ENCODE measurements at places on chromosomes 4 and X. TPM values are rescaled to one million over a fixed set of nuclear protein-coding genes. Genes with fewer than 3 reads are reported as not detected.
A peak's percentile ranks its signal among the peaks of the same experiment; 100 is the strongest.

The KLF8 gene
- 10.9 TPM for polyA plus RNA-seq

GRCh38 chr4:53478671-53479456 lies 101.4 kb downstream of the FIP1L1 start:
- no peaks in the 10 kb centered on the region for H3K4me1 ChIP-seq
- H3K27ac ChIP-seq, result no peak overlapping the region
- no peaks in the 10 kb centered on the region for H3K27me3 ChIP-seq
- DNase-seq, result no peak
- no peak overlapping the region for H3K4me3 ChIP-seq

The TRAM1L1 gene
- polyA plus RNA-seq, result 16.5 TPM

- DNase-seq, result no peak
- no peaks in the 10 kb centered on the region for H3K27me3 ChIP-seq
- H3K36me3 ChIP-seq, result no peaks in the 10 kb centered on the region
- H3K27ac ChIP-seq, result no peak overlapping the region
These were observed 23.9 kb upstream of the NWD2 start for GRCh38 chr4:37220685-37221084.

DNA sequence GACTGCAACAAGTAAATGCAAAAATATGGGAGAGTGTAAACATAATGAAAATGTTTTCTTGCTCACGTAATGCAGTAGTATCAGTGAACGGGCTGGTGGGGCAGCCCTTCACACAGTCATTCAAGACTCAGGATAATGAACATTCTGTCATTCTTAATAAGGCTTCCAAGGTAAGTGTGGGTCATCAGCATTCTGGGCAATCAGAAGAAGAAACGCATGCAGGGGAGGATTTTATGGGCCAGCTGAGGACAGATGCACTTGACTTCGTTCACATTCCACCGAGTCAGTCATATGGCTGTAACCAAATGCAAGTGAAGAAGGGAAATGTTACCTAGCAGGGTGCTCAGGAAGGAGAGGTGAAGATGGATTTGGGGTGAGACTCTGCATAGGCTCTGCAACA lies 68.0 kb upstream of the MAP9 start:
- no peak for DNase-seq
- H3K36me3 ChIP-seq, result no peaks in the 10 kb centered on the region
- H3K27me3 ChIP-seq, result no peaks in the 10 kb centered on the region
- no peak overlapping the region for H3K4me3 ChIP-seq
- H3K27ac ChIP-seq, result no peak overlapping the region

DNA sequence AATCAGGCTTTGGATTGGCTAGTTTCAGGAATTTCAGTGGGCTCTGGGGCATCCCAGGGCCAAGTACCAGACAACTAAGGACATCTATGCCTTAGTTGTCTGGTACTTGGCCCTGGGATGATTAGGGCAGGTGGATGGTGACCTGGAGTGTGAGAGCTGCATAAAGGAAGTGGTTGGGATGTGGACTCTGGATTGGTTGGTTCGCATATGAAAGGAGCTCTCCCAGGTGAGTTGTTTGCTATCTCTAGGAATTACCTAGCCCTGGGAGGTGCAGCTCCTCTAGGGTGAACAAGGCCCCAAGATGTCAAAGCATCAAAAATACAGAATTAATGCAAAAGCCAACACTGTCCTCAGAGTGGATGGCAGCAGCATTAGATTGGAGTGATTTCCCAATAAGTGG lies 109.6 kb downstream of the NHS start:
- H3K27ac ChIP-seq, result no peak overlapping the region
- H3K4me1 ChIP-seq, result no peaks in the 10 kb centered on the region
- no peaks in the 10 kb centered on the region for H3K36me3 ChIP-seq
- DNase-seq, result no peak
- H3K27me3 ChIP-seq, result peaks cover 16% of the 10 kb centered on the region
- no peak overlapping the region for H3K4me3 ChIP-seq

The TRIM75 gene
- not detected for polyA plus RNA-seq

DNA sequence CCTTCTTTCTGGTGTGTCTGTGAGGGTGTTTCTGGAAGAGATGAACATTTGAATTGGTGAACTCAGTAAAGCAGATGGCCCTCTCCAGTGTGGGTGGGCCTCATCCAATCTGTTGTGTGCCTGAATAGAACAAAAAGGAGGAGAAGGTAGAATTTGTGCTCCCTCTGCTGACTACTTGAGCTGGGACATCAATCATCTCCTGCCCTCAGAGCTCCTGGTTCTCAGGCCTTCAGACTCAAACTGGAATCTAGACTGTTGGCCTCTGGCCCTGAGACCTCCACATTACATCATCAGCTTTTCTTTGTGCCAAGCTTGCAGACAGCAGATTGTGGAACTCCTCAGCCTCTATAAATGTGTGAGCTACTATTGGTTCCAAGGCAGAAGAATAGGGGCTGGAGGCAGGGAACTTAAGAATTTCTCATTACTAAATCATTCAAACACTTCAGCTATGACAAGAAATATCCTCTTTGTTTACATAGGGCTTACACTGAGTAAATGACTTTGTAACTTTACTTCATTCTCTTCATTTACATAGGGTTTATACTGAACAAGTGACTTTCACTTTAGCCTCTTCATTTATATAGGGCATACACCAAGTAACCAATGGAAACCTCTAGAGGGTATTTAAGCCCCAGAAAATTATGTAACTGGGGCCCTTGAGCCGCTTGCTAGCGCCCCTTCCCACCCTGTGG lies 86.9 kb upstream of the NWD2 start:
- no peak overlapping the region for H3K4me3 ChIP-seq
- DNase-seq, result no peak
- no peaks in the 10 kb centered on the region for H3K27me3 ChIP-seq

GRCh38 chr4:163693211-163693610 lies 198.7 kb downstream of the TMA16 start:
- no peaks in the 10 kb centered on the region for H3K36me3 ChIP-seq
- H3K27me3 ChIP-seq, result no peaks in the 10 kb centered on the region
- no peak for DNase-seq
- H3K4me1 ChIP-seq, result no peaks in the 10 kb centered on the region
- H3K27ac ChIP-seq, result no peak overlapping the region
- H3K4me3 ChIP-seq, result no peak overlapping the region

DNA sequence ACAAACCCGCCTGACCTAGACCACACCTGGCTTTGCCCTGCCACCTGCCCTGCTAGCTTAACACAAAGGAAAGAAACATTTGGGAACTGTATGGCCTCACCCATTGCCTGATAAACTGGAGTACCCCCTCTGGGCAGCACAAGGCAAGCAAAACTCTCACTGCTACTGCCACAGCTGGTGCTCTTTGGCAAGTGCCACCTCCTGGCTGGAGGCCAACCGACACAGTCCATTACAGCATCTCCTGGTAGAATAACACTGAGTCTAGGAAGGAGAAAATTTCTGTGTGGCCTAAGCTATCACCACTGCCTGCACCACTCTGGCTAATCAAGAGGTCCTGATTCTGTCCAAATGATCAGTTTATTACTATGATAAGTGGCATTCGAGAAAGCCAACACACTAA lies 18.9 kb upstream of the SPANXN3 start:
- no peak for DNase-seq
- H3K4me1 ChIP-seq, result no peaks in the 10 kb centered on the region
- H3K36me3 ChIP-seq, result no peaks in the 10 kb centered on the region
- no peak overlapping the region for H3K27ac ChIP-seq
- no peaks in the 10 kb centered on the region for H3K27me3 ChIP-seq

The CYSLTR1 gene
- polyA plus RNA-seq, result 3.3 TPM

DNA sequence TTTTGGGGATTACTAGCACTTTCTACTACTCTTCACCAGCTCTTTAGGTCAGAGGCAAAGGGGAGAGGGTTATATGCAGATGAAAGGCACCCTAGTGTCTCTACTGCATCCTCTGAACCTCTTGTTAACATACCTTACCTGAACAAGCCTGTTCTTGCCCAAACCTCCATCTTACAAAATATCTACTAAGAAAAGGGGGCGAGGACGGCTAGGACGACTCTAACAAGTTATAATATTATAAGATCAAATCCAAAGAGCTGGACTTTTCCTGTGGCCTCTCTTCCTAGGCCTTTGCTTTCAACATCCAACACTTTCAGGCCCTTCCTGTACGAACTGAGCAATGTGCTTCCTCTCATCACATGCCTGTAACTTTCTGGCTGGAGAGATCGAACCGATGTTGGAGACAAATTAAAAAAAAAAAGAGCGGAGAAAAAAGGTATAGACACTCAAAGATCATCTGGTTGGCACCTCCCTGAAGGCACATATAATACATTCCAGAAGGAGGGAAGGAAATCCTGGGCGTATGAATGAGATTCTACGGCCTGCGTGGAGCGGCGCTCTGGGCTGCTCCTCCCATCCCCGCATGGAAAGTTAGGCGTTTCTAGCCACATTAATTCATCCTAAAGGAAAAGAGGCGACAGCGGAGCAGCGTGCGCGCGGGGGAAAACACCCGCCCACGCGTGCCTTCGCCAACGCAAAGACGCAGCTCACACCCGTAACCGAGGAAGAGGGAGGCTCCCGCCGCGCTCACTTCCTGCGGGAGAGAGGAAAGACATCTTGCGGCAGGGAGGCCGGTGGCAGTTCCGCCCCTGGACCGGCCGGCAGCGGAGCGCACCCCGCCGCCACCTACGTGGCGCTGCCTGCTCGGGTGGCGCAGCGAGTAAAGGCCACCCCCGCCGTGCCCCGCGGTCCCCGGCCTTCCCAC lies 808 bp downstream of the PRDM5 start:
- H3K27ac ChIP-seq, result peak overlapping the region; percentile 92
- no peaks in the 10 kb centered on the region for H3K36me3 ChIP-seq

GRCh38 chr4:101306225-101306624 lies 41.1 kb downstream of the PPP3CA start:
- H3K27me3 ChIP-seq, result no peaks in the 10 kb centered on the region
- H3K27ac ChIP-seq, result no peak overlapping the region
- no peak overlapping the region for H3K4me3 ChIP-seq
- no peak for DNase-seq

All from spinal cord (tissue), 10 donors.